ENCODE measurements at places on chromosomes 7 and 10.

DNA sequence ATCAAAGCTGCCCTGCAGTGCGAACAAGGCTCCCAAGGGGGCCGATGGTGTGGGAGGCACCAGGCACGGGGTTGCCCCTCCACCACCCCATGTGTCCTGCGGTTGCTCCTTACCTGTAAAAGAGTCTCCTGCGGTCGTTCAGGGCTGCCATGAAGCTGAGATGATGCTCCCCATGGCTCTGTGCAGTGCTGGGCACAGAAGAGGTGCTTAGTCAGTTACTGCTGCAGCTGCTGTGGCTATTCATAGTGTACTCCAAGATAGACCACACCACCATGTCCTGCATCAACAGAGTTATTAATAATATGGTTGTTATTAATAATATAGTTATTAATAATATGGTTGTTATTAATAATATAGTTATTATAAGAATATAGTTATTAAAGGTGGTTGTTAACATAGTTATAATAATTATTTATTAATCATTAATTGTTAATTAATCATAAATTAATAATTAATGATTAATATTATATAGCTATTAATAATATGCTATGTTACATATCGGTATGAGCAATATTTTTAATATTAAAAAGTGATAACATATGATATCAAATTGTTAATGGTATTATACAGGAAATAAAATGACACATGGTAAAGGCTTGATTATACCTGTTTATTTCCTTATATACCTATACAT lies 97.0 kb upstream of the PFKP start:
- DNase-seq, result no peak

DNA sequence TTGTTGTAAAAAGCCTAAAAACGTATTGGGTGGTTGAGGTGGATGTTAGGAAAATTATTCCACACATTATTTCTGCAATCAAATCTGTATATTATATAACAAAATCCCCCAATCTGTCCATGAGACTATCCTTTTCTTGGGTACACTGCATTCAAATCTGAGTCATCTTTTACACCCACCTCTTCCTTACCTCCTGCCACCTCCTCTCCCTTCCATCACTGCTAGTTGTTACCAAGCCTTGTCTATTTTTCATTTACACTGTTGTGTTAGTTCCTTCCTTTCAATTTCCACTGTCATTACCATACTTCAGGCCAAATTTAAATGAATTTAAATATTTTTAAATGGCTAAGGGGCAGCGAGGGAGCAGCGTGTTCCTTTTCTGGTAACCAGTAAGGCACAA lies 83.3 kb downstream of the ITGA8 start:
- DNase-seq, result no peak

DNA sequence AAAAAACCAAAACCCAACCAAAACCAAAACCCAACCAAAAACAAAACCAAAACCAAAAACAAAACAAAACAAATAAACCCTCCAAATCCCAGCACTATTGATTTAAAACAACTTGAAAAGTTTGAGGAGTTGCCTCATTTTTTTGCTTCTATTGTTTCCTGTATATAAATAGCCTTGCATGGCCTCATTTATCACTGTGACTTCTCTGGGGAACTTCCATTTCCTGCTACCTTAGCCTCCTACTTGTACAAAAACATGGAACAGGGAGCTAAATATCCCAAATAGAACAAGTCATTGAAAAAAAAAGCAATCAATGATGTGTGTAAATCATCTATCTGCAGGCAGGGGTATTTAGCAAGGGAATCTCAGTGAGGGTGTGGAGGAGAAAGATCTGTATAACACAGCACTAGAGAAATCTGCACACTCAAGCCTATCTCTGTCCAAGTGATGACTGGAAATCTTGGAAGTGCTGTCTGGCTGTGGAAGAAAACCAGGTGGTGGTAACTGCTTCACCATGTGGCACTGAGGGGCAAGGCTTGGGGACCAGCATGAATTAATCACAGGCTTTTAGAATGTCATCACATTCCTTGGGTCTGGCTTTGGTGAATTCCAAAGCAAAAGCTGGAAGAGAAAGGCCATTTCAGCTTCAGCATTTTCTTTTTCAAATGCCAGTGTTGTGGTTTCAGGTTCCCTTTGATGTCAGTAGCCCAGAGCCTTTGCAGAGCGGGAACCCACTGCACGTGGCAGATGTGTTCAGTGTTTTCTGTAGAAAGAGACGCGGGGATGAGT lies 349.5 kb upstream of the ZNF32 start:
- DNase-seq, result no peak

DNA sequence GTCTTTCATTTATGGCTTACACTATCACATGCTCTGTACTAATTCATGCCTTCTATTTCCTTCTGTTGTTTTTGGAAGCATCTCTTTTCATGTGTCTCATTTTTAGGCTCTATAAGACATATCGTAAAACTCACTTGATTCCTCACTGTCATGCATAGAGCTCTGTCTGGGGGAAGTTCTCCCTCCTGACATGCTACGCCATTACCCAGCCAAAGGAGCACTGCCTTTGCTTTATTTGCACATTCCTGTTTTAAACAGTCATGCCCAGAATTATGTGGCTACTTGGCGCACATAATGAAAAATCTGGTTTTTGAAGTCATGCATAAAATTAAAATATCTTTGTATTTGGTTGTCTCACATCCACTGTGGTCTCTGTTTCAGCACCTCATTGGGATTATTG lies 17.6 kb upstream of the AKR1C3 start:
- no peak for DNase-seq

DNA sequence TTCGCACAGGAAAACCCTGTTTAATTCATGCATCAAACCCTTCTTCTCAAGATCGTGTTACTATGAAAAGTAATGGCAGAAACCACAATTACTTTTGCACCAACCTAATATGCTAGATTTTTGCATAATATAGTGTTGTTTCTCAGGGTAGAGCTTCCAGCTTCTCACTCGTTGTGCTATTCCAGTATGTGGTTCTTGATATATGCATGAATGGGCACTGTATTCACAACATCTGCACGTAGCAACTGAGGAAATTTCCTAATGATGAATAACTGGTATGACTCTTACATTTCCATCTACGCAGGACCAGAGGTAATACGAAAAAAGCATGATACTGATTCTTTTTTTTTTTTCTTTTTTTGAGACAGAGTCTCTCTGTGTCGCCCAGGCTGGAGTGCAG lies 326.6 kb upstream of the GALNT17 start:
- no peak for DNase-seq
